Kidney capillary endothelial cell (primary cell): ENCODE measurements at places on chromosomes 6 and 20.

GRCh38 chr6:26594730-26595632 lies 1.8 kb upstream of the ABT1 start:
- DNase-seq, result peak; percentile 70

GRCh38 chr20:9408422-9409300 lies 105.7 kb upstream of the LAMP5 start:
- DNase-seq, result peak; percentile 18

- peak; percentile 21 for DNase-seq
These were observed 5.6 kb upstream of the PHACTR3 start for GRCh38 chr20:59598625-59599310.

DNA sequence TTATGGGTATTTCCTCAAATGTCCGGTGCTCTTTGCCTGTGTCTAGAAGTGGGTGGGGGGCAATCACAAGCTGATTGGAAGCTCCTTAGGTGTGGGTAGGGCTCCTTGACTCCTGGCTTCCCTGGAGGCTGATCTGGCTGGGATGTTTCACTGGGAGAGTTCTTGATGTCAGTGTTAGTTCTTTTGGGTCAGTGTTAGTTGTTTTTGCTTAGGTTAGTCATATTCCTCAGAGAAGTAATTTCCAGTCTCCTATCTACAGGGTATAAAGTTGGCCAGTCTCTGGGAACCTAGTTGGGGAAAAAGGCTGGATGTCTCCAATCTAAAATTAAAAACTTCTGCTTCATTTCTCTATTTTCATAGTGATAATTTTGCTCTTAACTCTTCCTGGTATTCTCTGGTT lies 23.6 kb downstream of the CDC5L start:
- DNase-seq, result no peak

- no peak for DNase-seq
These were observed 14.1 kb upstream of the TRIM26 start for GRCh38 chr6:30227242-30227722.

GRCh38 chr20:44370639-44371218 lies 15.2 kb downstream of the HNF4A start:
- no peak for DNase-seq

DNA sequence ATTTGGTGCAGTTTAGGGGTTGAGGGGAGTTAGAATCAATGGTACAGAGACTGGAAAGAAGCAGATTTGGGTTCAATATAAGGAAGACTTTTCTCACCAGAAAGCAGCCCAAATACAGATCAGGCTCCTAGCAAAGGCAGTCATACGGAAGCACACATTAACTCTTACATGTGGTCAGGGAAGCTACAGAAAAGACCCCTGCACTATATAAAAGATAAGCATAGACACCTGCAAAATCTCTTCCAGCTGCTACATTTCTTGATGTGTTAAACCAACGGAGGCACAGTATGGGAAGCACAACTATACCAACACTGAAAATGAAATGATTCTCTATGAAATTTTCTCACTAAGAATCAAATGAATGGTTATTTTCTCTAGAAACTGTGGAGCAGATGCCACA lies 150.8 kb downstream of the GMDS start:
- no peak for DNase-seq

GRCh38 chr6:96812077-96812703 lies 25.1 kb downstream of the GPR63 start:
- DNase-seq, result no peak

GRCh38 chr6:73695619-73696421 lies at the start of gene CD109:
Gene CD109, plus strand, starts transcription at chr6:73696203. Its CDS starts 13 bp downstream, at chr6:73696216.
- peak; percentile 90 for DNase-seq

GRCh38 chr6:3615391-3616380 lies 135.8 kb downstream of the PXDC1 start:
- no peak for DNase-seq

- DNase-seq, result peak; percentile 52
These were observed 174.4 kb upstream of the RIN2 start for GRCh38 chr20:19583532-19584175.

DNA sequence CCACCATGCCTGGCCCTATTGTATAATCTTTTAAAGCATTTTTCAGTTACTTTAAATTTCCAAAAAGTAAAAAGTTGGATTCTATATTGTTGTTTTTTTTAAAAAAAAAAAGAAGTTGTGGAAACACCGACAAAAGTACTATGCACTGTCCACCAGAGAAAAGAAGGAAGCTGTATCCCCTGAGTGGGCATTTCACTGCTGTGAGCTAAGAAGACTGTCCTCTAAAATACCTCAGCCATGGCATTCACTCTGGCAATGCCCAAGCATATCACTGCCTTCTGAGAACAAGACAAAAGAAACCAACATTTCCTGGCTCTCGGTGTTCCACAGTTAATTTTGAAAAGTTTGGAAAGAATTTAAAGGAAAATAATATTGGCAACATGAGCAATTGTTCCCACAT lies 117.8 kb downstream of the IPCEF1 start:
- DNase-seq, result no peak

DNA sequence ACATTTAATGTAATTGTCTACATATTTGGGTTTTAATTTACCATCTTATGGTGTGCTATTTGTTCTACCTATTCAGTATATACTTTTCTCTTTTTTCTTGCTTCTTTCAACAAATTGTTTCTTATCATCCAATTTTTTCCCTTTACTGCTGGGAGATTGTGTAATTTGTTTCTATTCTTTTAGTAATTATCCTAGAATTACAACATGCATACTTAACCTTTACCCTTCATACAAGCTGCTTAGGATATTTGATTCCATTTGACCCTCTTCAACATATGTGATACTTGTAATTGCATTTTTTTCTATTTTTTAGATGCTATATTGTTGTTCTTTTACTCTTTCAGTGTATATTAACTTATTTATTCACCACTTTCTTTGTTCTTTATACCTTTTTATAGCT lies 15.1 kb upstream of the TBPL1 start:
- no peak for DNase-seq

DNA sequence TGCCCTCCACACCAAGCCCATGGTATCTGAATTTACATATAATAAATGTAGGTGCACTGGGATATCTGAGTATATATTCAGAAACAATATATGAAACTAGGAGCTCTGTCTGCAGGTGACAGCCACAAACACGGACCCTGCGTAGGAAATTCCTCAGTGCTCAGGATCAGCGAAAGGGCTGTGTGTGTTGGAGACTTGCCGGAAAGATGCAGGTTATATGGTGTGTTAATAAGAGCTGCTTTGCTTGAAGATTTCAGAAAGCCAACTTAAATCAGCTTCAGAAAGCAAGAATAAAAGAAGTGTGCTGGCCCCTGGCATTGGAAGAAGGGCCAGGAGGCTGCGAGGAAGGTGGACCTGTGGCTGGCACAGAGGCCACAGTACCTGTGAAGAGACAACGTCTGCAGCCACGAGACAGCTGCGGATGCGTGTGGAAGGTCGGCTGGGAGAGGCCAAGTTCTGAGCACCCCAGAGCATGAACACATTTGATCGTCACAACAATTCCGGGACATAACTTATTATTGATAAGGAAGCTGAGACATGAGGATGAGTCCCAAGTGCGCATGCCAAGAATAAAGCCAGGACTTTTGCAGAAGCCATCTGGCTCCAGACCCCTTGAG lies 183.2 kb downstream of the DLL1 start:
- no peak for DNase-seq

- DNase-seq, result no peak
These were observed 147.6 kb upstream of the FAM83B start for GRCh38 chr6:54698974-54699373.

GRCh38 chr20:1618954-1619540 lies 762 bp downstream of the SIRPB1 start:
- DNase-seq, result no peak

GRCh38 chr20:1165521-1165920 lies 19.3 kb downstream of the TMEM74B start:
- no peak for DNase-seq

DNA sequence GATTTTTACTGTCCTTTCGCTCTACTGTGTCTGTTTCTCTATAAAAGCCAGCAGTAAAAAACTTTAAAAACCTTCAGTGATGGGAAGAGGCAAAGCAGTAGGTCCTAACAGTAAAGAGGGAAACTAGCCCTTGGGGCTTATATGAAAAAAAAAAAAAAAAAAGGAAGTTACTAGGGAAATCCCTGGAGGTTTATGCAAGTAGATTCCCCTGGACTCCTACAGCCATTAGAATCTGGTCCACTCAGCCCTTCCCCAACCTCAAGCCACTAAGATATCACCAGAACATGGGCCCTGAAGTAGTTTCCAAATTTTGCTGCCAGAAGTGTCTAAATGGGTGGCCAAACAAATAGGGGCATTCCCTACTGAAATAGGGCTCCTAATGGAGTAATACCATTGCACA lies 70.5 kb upstream of the HINT3 start:
- no peak for DNase-seq

DNA sequence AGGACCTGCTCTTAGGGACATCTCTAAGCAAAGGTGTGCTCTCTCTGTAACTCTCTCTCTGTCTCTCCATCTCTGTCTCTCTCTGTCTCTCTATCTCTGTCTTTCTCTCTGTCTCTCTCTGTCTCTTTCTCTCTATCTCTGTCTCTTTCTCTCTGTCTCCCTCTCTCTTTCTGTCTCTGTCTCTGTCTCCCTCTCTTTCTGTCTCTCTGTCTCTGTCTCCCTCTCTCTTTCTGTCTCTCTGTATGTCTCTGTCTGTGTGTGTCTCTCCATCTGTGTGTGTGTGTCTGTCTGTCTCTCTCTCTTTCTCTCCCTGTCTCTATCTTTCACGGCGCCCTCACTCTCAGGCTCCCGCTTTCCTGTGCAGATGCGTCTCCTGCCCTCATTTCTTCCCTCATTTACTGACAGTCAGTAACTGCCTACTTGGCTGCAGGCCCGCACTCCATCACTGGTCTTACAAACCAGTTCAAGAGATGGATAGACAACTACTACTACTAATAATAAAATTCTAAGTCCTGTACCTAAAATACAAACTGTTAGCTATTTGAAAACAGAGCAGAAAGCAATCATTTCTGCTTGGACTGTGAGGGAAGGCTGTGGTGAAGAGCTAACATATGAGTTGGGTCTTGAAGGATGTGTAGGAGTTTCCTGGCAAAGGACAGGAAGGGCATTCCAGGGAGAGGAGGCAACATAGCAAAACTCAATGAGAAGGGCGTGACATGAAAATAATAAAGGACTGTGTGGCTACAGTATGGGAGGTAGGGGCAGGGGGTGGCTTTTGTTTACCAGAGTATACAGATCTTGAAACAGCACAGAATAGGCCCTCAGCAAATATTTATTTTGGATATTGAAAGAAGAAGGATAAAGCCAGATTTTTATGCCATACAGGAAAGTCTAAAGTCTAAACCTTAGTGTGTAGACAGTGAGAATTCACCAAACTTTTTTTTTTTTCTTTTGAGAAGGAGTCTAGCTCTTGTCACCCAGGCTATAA lies 67.8 kb upstream of the TAB2 start:
- no peak for DNase-seq

DNA sequence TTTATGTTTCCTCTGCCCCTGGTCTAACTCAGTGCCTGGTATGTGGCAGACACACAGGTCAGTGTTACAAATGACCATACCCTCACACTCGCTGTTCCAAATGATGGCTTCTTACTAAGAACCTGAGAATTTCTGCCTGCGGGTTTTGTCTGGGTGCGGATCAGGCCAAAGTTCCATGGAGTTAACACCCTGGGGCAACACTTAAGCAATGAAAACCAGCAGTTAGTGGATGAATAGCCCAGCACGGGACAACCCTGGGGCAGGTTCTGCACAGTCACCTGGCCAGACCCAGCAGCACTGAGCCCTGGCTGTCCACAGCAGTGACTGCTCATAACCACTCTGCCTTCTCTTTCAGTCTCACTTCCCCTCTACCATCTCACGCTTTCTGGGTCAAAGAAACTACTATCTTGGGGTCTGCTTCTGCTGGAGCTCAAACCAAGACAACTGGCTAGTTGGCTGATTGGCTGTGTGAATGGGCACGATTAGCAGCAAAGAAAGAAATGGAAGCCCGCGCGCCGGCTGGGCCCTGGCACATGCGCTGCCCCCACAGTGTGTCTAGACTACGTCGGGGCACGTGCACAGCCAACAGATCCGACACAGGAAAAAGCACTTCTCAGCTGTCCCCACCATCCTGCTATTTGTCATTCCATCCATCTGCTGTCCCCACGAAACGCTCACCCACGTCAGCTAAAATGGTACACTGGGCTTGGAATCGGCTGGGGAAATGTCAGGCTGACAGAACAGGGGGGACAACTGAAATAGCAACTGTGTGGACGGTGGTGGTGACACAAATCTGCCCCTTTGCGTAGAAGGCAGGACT lies 36.6 kb downstream of the MGME1 start:
- DNase-seq, result no peak

DNA sequence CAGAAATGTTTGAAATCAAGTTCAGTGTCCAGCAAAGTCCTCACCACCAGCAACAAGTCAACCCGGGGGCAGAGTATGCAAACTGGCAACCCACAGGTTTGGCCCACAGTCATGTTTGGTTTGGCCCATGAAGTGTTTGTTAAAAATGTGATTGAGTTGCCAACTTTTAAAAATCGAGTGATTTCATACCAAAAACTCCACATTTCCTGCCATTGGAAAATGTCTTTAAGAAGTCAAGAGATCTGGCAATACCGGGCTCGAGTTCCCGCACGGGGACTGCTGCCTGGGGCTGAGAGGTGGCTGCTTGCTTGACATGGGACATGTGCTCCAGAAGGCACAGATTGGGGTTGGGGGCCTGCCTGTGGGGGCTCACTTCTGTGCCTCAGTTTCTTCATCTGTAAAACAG lies 36.1 kb downstream of the PREX1 start:
- DNase-seq, result no peak

- no peak for DNase-seq
These were observed 285.7 kb downstream of the RNF144B start for GRCh38 chr6:18672852-18673251.

DNA sequence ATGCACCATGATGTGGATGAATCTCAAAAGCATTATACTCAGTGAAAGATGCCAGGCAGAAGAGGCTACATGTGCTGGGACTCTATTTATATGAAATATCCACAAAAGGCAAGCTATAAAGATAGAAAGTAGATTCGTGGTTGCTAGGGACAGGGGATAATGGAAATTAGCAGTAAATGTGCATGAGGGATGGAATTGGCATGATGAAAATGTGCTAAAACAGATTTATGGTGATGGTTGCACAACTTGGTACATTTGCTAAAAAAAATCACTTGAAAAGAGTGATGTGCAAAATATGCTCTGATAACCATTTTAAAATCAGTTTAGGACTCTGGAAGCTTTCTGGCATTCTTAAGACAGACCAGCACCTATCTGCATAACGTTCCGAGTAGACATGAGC lies 61.6 kb downstream of the ALDH8A1 start:
- DNase-seq, result no peak

DNA sequence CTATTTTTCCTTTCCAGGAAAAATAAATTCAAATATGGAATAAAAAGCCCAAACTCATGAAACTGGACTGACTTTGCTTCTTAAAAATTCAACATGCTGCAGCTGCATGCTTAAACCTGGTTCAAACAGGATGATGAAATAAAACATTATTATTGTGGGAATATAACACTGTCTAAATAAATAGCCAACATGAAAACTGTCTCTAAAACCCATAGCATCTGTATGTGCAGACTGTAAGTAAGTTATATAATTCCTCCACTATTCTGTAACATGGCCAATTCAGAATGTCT lies 30.4 kb upstream of the AHI1 start:
- DNase-seq, result no peak

- peak; percentile 53 for DNase-seq
These were observed 3.0 kb downstream of the FLRT3 start for GRCh38 chr20:14334306-14334930.
